GM04503 (cell line): ENCODE measurements at places on chromosomes 4 and X.

- DNase-seq: no peak
These were observed 677 bp upstream of the NONO start for GRCh38 chrX:71282514-71283402.

GRCh38 chrX:126170720-126171119 lies 4.6 kb upstream of the DCAF12L2 start:
- no peak for DNase-seq

DNA sequence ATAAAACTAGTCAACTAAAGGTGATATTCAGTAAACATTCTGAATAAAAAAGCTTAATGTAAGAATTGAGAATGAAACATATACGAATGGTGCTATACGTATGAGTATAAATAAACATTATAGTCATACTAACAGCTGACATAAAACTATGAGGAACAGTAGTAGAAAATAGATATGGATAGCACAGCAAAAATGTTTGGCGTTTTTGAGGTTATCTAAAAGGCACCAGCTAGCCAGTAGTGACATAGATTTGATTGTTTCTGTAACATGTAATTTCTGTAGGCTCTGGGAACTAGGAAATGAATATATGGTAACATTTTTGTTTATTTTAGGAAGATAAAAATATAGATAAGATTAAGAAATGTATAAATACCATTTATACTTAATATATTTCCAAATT lies 69.3 kb downstream of the SNX25 start:
- DNase-seq: no peak

GRCh38 chrX:40446921-40447320 lies 133.8 kb upstream of the ATP6AP2 start:
- no peak for DNase-seq

GRCh38 chr4:26152056-26152455 lies 168.8 kb upstream of the RBPJ start:
- no peak for DNase-seq

- no peak for DNase-seq
These were observed 672.1 kb upstream of the SLIT2 start for GRCh38 chr4:19579608-19580007.

DNA sequence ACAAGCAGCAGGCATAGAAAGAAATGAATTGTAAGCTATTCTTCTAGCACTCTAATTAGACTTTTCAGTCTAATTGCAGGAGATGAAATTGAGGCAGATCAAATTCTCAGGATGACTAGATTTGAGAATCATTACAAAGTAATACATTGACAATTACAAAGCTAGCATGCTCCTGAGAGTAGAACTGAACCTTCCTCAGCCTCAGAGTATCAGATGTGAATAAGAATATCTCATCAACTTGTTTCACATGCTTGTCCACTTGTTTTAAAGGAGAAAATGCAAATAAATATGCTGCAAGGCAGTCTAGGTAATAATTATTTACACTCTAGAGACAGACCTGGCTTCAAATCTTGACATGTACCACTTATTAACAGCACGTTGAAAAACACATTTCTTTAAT lies 491.0 kb upstream of the MAGEB2 start:
- no peak for DNase-seq

DNA sequence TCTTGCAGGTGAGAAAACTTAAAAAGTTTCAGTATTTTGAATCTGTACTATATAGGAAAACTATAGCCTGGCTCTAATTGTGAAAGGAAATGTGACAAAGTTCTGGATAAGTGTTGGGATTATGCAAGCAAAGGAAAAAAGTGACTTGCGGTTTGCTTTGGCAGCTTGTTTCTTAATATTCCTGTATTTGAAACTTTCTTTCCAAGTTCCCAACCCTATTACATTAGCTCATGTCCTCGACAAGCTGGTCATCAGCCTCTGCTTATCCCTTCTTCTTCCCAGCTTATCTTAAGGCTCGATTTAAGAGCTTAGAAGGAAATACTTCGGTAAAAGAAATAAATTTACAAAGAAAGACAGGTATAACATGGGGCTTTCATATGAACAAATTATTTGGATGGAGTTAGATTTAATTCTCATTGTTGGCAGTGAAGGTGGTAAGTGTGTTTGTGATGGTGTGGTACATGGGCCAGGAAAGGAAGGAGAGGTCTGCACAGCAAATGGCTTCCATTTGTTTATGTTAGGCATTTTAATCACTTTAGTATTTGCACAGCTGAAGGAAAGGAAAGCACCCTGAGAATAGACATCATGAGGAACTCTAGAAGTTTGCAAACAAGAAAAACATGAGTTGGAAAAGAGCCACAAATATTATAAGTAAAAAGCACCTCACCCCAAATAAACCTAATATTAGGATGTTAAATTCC lies 5.1 kb upstream of the MYOZ2 start:
- DNase-seq: no peak

DNA sequence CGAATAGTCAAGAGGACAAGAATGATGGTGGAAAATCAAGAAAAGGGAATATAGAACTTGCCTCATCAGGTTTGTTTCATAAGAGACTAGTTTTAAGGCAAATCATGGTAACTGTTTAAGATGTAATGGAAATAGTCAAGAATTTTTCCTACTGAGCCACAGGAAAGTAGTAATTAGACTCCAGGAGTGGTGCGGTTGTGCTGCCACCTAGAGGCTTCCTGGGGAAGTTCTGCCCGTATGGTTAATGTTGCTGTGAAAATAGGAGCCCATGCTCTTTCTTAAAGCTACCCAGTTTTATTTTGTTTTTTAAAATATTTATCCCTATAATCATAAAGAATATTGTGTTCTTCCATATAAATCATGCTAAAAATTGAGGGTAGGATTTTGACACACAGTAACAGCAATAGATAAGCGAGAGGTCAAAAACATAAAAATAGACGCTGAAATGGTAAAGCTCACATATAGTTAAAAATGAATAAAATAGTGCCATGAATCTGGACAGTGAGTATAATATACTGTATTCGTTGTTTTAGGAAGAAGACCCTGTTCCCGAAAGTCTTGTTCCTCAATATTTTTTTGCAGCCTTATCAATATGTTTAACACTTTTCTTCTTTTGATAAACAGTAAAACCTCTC lies 87.0 kb downstream of the PHOX2B start:
- DNase-seq: peak; percentile 8

- DNase-seq: no peak
These were observed 21.7 kb downstream of the LETM1 start for GRCh38 chr4:1834047-1834775.
